ENCODE measurements at places on chromosomes 7 and 10.

DNA sequence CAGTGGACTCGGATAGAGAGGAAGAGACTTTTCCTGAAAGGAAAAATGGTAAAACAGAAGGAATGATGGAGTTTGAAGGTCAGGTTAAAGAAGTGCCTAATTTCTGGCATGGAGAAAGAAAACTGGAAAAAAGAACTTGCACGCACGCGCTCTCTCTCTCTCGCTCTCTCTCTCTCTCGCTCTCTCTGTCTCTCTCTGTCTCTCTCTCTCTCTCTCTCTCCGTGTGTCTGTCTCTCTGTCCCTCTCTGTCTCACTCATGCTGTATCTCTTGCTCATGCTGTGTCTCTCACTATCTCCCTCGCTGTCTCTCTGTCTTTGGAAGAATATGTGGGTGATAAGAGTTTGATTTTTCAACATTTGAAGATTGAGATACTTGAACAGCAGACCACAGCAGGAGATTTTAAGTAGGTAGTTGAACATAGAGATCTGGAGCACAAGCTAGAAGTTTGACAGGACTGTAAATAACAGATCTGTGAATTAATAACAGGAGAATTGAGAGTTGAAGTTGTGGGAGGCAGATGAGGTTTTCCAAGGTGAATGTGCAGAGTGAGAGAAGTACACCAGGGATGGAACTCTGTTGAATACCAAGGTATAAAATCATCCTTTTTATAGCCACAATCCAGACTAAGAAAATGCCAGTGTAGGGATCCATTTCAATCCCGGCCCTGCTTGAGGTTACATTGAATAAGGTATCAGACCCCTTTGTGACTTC is 33.1 kb downstream of the ADD3 start:
- no peak for DNase-seq

DNA sequence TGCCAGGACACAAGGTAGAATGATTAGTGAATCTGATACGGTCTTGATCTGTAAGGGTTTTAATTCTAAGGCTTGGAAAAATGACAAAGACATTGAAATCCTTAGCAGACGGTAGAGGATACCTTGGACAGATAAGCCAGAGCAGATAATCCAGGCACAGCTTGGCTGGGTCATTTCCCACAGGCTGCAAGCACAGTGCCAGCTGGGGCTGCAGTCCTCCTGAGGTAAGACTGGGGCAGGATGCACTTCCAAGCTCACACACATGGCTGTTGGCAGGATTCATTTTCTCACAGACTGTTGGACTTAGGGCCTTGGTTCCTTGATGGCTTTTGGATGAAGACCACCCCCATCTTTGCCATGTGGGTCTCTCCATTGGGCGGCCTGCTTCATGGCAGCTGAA is 63.2 kb upstream of the BMPER start:
- no peak for DNase-seq

- no peak for DNase-seq
These were observed 6.4 kb downstream of the UBTD1 start for GRCh38 chr10:97505152-97505551.

DNA sequence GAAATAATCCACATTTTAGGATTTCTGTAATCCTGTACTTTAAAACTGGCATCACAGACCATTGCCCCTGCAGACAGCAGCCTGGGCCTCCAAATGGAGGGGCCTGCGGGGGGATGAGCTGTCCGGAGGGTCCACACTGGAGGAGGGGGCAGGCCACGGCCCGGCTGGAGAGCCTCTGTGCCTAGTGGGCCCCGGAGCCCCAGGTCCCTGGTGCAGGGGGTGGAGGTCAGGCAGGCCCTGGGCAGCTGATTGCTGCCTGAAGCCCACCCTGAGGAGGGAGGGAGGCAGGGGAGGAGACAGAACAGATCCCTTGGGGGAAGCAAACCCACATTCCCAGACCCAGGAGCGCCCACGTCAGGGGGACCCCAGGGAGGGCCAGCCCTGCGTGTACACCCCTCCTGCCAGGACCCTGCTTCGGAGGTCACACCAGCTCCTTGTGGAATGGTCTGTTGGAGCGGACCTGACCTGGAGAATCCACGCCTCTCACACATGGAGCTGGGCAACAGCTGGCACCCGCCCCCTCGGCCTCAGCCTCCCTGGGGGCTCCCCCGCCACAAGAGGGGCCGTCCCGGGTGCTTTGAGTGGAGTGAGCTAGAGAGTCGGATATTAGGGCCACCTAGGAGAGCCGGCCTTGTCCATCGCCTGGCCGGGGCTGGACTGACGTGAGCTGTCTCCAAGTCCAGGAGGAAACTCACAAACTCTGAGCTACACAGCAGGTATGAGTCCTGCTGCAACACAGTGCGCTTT is 12.2 kb upstream of the FAM20C start:
- no peak for DNase-seq

DNA sequence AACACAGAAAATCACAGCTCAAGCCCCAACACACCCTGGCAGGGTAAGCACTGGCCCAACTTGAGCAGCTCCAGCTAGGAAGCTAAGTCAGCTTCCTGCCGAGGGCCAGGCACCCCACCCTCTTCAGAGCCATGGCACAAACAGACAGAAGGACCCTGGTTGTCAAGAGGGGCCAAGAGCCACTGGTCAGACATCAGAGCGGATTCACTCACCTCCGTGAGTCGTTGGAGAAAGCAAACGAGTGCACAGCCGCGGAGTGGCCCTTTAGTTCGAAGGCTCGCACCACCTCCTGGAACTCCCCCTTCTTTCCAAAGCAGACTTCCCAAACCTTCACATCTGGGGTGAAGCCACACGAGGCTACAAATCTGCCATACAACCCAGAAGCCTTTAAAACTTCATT is 7.4 kb downstream of the TBL2 start:
- no peak for DNase-seq
